ENCODE measurements at places on chromosomes 2 and 18.

DNA sequence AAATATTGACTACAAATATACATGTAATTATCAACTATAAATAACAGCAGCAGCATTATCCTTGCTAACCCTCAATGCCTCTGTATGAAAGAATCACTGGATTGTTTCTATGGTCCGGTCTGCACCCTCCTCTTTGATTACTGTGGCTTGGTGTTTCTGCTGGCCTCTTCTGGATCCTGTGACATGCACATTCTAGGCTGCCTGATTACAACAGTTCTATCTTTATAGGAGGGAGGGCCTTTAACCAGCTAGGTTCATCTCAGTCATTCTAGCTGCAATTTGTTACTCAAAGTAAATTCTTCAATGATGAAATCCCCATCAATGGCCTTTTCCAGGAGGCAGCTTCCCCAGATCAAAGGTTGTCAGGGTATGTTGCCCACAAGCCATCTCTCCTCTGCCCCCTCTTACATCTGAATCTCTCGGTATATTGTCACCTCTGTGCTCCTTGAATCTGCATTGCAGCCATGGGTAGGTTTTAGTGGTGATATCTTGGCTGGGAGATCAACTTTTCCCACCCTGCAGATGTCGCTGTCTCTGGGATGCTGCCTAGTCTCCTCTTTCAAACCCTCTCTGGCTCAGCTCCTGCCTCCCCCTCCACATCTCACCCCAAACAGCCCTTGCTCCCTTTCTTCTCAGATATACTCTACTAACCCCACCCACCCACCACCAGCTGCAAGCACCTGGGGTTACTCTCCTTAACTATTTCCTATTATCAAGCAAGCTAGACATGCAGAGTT, 106.2 kb upstream of the BZW1 start:
- DNase-seq, result no peak

GRCh38 chr18:31364190-31364589, 12.4 kb upstream of the DSG4 start:
- no peak for DNase-seq

DNA sequence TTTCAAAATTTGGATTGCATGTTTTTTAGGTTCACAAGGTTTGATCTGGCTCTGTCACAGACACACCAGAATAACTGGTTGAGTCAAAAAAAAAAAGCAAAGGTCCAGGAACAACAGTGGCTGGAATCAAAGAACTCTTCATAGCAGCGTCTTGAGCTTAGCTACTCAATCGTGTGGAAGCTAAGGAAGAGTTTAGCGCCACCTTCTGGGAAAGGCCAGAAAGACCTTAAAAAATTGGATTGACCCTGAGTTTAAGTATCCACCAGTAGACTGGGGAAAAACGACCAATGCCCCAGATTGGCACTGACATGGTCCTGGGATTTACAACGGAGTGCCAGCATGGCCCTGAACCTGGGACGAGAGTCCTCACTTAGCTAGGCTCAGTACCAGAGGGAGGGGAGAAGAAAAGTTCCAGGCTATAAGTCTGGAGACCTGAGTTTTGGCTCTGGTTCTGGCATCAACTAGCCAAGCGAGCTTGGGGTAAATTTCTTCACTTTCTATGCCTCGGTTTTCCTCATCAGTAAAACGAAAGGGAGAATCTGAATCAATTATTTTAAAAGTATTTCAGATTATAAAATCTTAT, 71.1 kb upstream of the TFCP2L1 start:
- DNase-seq, result peak; percentile 76

- DNase-seq, result no peak
Measured at GRCh38 chr2:60706021-60706420, 50.0 kb upstream of the PAPOLG start.

DNA sequence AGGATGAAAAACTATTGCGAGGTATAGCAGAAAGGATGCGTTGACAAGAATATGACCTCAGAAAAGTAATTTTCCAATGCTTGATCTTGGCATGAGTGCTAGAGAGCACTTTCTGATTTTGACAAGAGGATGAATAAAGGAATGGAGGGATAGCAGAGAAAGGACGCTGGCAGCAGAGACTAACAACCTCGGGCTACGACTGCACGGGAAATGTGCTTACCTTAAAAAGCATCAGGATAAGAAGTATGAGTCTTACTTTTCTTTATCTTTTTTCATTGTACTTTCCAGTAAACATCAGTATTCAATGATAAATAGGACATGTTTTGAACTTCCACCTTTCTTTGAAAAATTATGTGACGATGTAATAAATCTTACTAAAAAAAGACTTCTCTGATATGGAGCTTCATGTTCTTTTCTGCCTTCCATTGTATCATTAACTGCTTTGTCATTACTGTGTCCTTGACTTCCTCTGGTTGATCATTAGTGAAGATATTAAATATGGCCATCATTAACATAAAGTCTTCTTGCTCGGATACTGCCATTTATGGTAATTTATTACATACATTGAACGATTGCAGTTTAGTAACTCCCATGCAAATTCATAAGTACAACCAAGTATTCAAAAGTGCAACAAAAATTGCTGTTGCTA, 265.6 kb downstream of the DSEL start:
- no peak for DNase-seq

- DNase-seq, result no peak
Measured at GRCh38 chr2:161324876-161325275, 16.7 kb downstream of the PSMD14 start.

DNA sequence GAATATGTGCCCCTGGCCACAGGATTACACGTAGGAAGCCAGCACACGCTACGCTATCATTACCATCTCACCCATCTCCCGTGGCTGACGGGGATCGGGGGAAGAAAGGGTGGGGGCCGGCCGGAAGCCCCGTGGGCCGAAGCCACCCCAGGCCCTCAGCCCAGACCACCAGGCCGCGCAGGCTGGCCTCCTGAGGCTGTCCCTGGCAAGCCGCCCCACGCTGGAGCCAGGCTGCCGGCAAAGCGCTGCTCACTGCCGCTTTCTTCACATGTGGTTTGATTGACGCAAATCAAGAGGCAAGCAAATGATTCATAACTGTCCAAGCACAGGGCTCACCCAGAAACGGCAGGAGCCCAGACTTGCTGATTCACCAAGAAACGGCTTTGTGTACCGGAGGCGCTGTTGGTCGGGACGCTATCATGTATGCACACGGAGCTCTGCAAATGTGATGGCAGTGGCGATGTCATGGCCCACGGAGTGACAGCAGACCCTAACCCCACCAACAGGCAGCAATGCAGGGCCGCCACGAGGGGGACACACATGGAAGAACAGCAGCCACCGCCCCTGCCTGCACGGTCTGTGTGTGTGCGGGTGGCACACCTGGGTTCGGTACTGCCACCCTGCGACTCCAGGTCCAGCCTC, 125.7 kb downstream of the HDAC4 start:
- peak; percentile 97 for DNase-seq

GRCh38 chr2:160246356-160246755, 46.3 kb upstream of the ITGB6 start:
- DNase-seq, result no peak

DNA sequence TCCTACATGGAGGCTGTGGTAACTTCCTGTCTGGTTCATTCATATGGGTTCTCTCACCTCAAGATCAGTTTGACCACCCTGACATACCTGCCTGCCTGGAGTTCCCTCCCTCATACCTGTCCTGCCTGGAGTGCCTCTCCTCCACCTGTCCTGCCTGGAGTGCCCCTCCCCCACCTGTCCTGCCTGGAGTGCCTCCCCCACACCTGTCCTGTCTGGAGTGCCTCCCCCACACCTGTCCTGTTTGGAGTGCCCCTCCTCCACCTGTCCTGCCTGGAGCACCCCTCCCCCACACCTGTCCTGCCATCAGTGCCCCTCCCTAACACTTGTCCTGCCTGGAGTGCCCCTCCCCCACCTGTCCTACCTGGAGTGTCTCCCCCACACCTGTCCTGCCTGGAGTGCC, 461.9 kb downstream of the PTPRM start:
- DNase-seq, result no peak

DNA sequence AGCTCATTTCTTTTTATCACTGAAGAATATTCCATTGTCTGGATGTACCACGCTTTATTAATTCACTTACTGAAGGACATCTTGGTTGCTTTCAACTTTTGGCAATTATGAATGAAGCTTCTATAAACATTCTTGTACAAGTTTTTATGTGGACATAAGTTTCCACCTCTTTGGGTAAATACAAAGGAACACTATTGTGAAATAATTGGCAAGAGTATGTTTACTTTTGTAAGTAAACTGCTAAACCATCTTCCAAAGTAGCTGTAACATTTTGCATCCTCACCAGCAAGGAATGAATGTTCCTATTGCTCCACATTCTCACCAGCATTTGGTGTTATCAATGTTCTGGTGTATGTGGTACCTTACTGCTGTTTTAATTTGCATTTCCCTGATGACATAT, 15.8 kb upstream of the VWC2L start:
- no peak for DNase-seq

DNA sequence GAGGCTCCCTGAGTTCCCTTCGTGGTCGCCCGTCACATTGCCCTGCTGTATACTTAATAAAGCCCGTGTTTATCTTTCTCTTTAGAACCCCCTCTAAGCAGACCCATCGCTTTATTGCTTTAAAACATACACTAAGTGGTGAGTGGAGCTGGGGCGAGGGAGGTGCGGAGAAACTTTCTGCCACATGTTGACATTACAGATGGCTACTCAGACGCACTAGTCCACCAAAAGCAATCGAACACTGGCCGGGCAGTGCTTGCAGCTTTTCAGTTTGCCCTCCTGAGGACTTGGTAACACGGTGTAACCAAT, 859 bp upstream of the COLEC12 start:
- no peak for DNase-seq

DNA sequence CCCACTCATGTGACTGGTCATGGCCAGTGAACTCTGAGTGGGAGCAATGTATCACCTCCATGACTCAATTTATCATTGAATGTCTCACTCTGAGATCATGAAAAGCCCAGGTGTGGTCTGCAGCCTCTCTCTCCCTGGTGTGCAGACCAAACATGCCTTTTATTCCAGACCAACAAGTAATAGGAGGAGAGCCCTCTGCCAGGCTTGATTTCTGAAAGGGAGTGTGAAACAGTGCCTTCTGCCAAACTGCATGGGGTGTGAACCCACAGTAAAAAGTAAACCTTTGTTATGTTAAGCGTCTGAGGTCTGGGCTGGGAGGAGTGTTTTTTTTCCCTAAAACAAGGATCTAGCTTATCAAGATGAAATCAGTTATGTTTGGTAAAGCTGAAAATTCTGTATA, 601.2 kb downstream of the ADCYAP1 start:
- no peak for DNase-seq

DNA sequence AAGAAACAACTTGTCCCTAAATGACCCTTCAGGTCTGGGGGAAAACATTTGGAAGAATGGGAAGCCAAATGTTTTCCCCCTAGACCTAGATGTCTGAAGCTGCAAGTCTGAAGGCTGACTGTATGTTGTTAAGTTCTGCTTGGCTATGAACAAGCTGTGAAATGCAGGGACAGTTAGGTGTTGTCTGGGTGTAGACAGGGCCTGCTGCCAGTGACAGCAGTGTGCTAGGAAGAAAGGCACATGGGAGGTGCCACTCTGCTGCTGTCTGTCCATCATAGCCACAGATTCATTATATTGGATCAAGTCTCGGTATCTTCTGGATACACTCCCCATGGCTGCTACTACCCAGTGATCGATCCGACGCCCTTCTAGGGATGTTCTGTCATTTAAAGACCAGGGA, 265.9 kb upstream of the PXDN start:
- no peak for DNase-seq

DNA sequence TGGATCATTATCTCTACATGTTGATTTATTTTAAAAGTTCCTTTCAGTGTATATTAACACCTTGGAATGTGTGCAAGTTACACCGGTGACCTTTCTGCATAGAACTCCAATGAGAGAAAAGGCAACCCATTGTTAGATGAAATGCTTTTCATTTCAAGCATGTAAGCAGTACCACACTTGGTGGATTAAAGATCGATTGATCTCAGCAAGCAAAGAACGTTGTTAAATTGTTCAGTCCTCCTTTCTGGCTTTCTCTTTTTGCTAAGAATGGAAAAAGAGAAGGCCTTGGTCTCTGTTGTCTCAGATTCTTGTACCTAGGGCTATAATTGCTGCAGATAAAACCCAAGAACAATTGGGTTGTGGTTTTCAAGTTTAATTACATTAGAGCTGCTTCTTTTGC, 843.0 kb downstream of the DPP10 start:
- DNase-seq, result no peak

DNA sequence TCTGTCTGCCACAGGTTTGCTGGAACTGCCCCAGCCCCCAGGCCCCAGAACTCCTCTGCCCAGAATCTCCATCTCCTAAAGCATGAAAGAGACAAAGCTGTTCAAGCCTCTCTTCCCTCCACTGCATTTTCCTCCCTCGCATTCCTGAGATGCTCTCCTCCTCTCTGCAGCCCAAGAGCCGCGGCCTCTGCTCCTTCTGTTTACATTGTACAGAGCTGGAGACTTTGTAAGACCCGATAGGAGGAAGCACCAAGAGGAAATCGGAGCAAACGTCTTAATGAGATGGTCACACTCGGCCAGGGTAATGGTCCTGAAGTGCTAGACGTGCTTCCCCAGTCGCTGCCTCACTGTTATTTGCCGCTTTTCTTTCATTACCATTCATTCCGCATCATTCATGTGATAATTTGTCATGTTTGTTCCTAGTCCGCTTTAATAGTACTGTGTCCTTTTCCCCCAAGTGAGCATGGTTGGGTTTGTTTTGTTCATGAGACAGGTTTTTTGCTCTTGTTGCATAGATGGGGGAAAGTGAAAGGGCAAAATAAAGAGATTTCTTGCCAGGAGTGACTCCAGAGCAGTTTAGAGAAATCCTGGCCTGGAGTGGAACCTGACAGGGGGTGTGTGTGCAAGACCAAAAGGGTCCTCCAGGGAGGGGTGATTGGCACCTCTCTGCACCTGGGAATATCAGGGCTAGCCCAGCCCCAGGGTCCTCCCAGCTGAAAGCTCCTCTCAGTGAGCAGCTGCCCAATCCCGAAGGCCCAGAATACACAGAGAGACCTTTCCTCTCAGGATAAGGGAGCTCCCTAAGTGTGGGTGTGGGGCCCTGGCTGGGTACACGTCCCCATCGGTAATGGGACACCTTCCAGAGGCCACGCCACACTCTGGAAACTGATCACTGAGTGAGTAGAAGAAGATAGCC, 44.9 kb upstream of the ID2 start:
- DNase-seq, result no peak

DNA sequence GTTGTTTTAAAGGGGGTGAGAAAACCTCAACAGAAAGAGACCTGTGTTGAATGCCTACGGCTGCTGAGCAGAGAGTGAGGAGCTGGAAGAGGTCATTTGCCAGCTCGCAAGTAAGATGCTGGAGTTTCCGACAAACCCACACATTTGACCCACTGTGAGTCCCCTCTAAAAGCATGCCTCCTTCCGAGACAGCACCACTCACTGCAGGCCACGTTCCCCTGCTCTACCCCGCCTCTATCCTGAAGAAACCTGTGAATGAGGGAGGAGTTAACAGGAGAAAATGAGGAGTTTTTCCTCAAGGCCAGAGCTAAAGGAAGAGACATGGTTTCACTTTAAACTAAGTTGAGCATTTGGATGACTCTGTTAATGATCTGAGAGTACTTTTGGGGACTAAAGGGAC, 188.7 kb downstream of the DPP10 start:
- no peak for DNase-seq

DNA sequence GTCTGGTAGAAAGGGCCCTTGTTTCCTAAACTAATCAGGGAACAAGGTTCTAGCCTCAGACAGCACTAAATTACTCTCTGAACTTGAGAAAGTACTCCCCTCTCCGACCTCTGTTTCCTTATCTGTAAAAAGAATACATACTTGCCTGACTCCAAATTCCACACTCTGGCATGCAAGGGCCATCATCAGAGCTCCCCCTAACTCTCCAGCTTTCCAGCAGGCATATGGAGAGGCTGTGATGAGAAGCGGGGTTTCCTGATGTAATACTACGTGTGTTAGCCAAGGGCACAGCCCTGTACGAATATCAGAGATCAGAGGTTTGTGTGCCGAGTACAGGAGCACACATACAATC, 1.8 kb upstream of the EVA1A start:
- no peak for DNase-seq

- DNase-seq, result no peak
Measured at GRCh38 chr2:144515099-144515695, 4.7 kb downstream of the ZEB2 start.
